ENCODE measurements at places on chromosomes 16 and 17.

DNA sequence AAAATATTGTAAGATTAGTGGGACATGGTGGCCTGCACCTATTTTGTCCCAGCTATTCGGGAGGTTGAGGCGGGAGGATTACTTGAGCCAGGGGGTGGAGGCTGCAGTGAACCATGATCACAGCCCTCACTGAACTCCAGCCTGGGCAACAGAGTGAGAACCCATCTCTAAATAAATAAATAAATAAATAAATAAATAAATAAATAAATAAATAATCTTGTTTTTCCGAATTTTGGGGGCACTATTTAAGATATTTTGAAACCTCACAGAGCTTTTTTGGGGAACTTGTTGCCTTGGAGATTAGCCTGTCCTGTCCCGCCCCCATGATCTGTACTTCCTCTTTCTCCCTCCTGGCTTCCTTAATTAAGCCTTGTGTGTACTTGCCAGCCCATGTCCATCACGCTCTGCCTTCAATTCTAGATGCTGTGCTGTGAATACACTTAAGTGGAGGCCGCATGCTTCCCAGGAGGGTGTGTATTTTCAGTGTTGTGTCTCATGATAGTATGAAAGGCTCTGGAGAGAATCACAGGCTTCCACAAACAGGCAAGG, 4.4 kb downstream of the LGALS9 start:
- H3K4me1 ChIP-seq = peaks cover 27% of the 10 kb centered on the region
- H3K4me3 ChIP-seq = no peak overlapping the region
- DNase-seq = peak; percentile 58
- no peaks in the 10 kb centered on the region for H3K36me3 ChIP-seq
- H3K27ac ChIP-seq = no peak overlapping the region
- H3K27me3 ChIP-seq = no peaks in the 10 kb centered on the region

DNA sequence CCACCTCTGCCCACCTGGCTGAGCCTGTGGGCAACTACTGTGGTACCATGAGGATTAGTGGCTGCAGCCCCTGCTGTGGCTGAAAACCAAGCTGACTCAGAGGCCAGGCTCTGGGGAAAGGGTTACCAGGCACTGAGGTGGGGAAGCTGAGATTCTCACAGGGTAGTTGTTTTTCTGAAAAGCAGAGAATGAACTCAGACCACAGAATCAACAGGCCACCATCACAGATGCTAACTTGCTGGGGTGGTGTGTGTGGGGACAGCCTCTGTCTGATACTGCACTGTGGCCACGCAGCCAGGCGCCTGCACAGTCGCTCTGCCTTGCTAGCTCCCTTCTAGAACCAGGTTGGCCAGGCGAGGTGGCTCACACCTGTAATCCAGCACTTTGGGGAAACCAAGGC, 28.8 kb downstream of the NPLOC4 start:
- no peaks in the 10 kb centered on the region for H3K4me1 ChIP-seq
- no peak overlapping the region for H3K27ac ChIP-seq
- no peak overlapping the region for H3K4me3 ChIP-seq
- no peak for DNase-seq

DNA sequence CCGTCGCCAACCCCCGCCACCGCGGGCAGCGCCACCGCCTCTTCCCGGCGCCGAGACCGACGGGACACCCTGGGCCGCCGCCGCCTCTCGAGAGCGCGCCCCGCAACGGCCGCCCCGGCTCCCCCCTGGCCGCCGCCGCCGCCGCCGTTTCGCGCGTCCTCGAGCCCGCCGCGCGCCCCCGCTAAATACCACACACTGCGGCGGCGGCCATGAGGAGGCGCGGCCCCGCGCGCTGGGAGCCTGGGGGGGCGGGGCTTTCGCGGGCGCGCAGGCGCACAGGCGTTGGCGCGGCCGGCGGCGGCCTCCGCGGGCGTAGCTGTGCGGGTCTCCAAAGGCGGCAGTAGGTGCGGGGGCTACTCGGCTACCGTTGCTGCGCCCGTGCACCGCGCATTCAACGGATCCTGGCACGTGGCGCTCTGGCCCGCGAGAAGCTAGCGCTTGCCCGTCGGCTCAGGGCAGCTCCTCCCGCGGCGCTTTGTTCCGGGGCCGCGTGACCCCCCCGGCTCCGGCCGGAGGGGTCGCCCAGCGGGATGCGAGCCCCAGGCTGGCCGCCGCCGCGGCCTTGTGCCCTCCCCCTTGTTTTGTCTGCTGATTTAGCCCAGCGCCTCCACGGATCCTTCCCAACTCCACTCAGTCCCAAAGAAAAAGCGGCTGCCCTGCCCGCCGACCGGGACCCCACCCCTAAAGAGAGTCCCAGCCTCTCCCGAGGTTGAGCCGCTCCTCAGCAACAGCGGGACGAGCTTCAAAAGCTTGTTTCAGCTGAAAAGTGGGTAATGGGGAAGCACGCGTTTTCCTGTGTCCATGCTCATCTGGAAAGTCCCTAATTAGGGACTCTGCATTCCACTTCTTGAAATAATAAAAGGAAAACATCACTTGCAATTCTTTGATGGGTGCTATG, at the start of gene SIAH1:
TSS of gene SIAH1 (minus strand) at position 161 of the 898 bp plus-strand sequence. CDS start 22,985 bp downstream, outside the sequence.
- DNase-seq = peak; percentile 82
- H3K27ac ChIP-seq = peak within 1 kb of the TSS; percentile 93
- H3K4me3 ChIP-seq = peak within 1 kb of the TSS; percentile 89
- H3K36me3 ChIP-seq = no peaks in the 10 kb centered on the region

GRCh38 chr17:8879410-8879809, 11.9 kb upstream of the PIK3R6 start:
- no peaks in the 10 kb centered on the region for H3K36me3 ChIP-seq
- no peak overlapping the region for H3K4me3 ChIP-seq
- no peak for DNase-seq

- H3K4me1 ChIP-seq = peaks cover 10% of the 10 kb centered on the region
- DNase-seq = no peak
- H3K27me3 ChIP-seq = no peaks in the 10 kb centered on the region
- H3K4me3 ChIP-seq = no peak overlapping the region
These were observed 4.8 kb downstream of the SLC6A4 start for GRCh38 chr17:30230596-30231125.

DNA sequence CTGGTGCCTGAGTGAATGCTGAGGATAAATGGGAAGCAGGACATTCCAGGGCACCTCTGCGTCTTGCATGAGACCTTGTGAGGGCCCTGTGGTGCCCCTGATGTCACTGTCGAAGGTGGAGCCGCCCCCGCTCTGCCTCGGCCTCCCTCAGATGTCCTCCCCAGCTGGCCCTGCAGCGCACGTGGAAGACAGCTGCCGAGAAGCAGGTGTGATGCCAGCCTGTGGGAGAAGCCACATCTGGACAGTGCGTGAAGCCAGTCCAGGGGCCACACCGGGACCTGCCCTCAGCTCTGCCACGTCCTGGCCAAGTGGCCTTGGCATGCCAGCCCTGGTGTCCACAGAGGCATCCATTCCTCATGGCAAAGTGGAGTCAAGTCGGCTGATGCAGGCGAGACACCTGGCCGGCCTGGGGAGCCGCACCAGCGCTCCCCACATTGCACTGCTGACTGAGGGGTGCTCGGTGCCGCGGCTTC, 21.6 kb upstream of the METRNL start:
- H3K27ac ChIP-seq = no peak overlapping the region
- DNase-seq = peak; percentile 65
- H3K4me1 ChIP-seq = no peaks in the 10 kb centered on the region
- H3K27me3 ChIP-seq = no peaks in the 10 kb centered on the region

GRCh38 chr16:58126451-58126961, 2.7 kb downstream of the CFAP20 start:
- DNase-seq = no peak
- H3K4me1 ChIP-seq = peaks cover 52% of the 10 kb centered on the region
- H3K36me3 ChIP-seq = no peaks in the 10 kb centered on the region
- H3K27ac ChIP-seq = peak overlapping the region; percentile 94
- H3K4me3 ChIP-seq = peak overlapping the region; percentile 93
- H3K27me3 ChIP-seq = no peaks in the 10 kb centered on the region

- H3K27me3 ChIP-seq = no peaks in the 10 kb centered on the region
- peaks cover 31% of the 10 kb centered on the region for H3K36me3 ChIP-seq
- DNase-seq = peak; percentile 75
These were observed 668 bp downstream of the USP36 start for GRCh38 chr17:78839762-78840529.

DNA sequence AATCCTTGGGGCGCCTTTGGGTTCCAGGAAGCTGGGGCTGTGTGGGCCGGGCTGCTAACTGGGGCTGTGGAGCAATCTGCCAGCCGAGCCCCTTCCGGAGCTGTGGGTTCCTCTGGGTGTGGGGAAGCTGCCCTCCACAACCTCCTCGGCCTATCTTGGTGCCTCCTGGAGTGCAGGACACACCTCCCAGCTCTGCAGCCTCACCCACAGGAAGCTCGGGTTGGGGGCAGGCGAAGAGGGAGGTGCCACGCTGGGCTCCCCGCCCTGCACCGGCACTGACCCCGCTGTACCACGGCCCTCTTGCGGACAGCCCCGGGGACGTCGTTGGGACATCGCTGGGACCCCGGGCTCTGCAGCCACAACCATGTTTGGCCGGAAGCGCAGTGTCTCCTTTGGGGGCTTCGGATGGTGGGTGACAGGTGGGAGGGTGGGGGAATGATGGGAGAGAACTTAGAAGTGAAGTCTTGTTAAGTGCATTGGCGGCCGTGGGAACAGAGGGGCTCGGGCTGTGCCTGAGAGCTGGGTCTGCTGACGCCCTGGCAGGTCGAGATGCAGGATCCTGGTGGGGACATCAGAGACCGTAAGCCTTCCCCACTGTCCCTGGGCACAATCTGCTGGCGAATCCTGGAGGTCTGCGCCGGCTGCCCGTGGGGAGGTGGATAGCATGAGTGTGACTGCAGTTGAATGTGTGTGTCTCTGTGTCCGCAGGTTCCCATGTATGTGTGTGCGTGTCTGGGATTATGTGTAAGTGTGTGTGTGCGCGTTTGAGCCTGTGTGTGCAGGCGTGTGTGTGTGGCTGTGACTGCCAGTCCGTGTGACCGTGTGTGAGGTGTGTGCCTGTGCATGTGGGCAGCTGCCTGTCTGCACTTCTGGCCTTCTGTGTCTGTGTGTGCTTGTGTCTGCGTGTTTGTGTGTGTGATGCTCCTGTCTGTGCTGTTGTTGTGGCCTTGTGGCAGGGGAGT, at the start of gene RAP1GAP2:
TSS of gene RAP1GAP2 (plus strand) at position 275 of the 962 bp plus-strand sequence. CDS start at position 365, 90 bp downstream.
- peak within 1 kb of the TSS; percentile 2 for H3K4me3 ChIP-seq
- no peaks in the 10 kb centered on the region for H3K36me3 ChIP-seq
- H3K27ac ChIP-seq = no peak within 1 kb of the TSS
- no peaks in the 10 kb centered on the region for H3K4me1 ChIP-seq
- peak; percentile 79 for DNase-seq

- DNase-seq = no peak
- H3K4me1 ChIP-seq = no peaks in the 10 kb centered on the region
- no peak overlapping the region for H3K27ac ChIP-seq
- H3K36me3 ChIP-seq = no peaks in the 10 kb centered on the region
- H3K27me3 ChIP-seq = peaks cover 66% of the 10 kb centered on the region
These were observed 40.9 kb downstream of the TMEM235 start for GRCh38 chr17:78272181-78272913.

DNA sequence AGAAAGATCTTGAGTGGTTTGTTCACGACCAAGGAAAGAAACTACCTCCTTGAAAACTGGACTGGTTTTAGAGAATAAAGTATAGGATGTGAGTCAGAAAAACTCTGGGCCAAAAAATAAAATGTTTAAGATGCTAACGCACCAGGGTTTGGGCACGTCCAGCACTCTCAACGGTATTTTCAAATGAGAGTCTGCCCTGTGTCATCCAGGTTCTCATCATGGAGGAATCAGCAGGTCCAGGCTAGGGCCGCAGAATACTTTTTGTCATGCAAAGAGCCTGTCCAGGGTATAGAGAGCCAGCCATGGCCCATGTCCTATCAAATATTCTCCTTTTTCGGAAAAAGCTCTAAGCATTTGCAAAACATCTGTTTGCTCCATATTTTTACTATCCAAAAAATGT, 2.4 kb downstream of the NXN start:
- no peak overlapping the region for H3K27ac ChIP-seq
- peaks cover 40% of the 10 kb centered on the region for H3K4me1 ChIP-seq
- H3K27me3 ChIP-seq = peaks cover 4% of the 10 kb centered on the region
- H3K4me3 ChIP-seq = no peak overlapping the region

GRCh38 chr17:75816693-75817092, 27.5 kb downstream of the UNC13D start:
- H3K27ac ChIP-seq = no peak overlapping the region
- peaks cover 97% of the 10 kb centered on the region for H3K36me3 ChIP-seq
- no peak for DNase-seq
- H3K4me1 ChIP-seq = no peaks in the 10 kb centered on the region
- no peaks in the 10 kb centered on the region for H3K27me3 ChIP-seq

- no peak overlapping the region for H3K27ac ChIP-seq
- H3K27me3 ChIP-seq = peaks cover 52% of the 10 kb centered on the region
- no peaks in the 10 kb centered on the region for H3K36me3 ChIP-seq
These were observed 49.0 kb downstream of the RTN4RL1 start for GRCh38 chr17:1976000-1976682.

- H3K27me3 ChIP-seq = no peaks in the 10 kb centered on the region
- peaks cover 100% of the 10 kb centered on the region for H3K4me1 ChIP-seq
- H3K27ac ChIP-seq = peak overlapping the region; percentile 97
- peaks cover 66% of the 10 kb centered on the region for H3K36me3 ChIP-seq
These were observed 56.9 kb downstream of the MYH11 start for GRCh38 chr16:15799851-15800495.

DNA sequence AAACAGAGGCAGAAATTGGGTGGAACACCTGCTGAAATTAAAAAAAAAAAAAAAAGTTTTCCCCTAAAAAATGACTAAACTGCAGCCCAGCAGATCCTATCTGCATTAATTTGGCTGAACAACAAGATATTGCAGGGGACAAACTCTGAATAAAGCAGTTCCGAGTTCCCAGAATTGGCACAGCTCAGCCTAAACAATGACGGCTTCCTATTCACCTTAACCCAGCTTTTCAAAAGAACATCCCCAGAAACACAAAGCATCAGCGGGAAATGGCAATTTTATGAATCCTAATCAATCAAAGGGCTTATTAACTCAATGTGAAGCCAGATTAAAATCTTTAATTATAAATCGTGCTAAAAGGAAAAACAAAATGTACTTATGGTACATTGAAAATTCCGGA, 497.8 kb upstream of the ZFHX3 start:
- no peak for DNase-seq
- H3K27me3 ChIP-seq = no peaks in the 10 kb centered on the region
- H3K4me3 ChIP-seq = no peak overlapping the region
- H3K27ac ChIP-seq = peak overlapping the region; percentile 54
- no peaks in the 10 kb centered on the region for H3K36me3 ChIP-seq

- H3K27ac ChIP-seq = no peak overlapping the region
- H3K4me3 ChIP-seq = no peak overlapping the region
- H3K27me3 ChIP-seq = no peaks in the 10 kb centered on the region
- no peaks in the 10 kb centered on the region for H3K36me3 ChIP-seq
These were observed 239.3 kb upstream of the EEF2KMT start for GRCh38 chr16:5336941-5337340.
